Small intestine (tissue), 16 donors: ENCODE measurements at places on chromosomes 13 and 19. TPM values are rescaled to one million over a fixed set of nuclear protein-coding genes. Genes with fewer than 3 reads are reported as not detected.
A peak's percentile ranks its signal among the peaks of the same experiment; 100 is the strongest.

The MISP3 gene
- polyA plus RNA-seq: 13.8 TPM

The TMEM190 gene
- polyA plus RNA-seq: 0.30 TPM

DNA sequence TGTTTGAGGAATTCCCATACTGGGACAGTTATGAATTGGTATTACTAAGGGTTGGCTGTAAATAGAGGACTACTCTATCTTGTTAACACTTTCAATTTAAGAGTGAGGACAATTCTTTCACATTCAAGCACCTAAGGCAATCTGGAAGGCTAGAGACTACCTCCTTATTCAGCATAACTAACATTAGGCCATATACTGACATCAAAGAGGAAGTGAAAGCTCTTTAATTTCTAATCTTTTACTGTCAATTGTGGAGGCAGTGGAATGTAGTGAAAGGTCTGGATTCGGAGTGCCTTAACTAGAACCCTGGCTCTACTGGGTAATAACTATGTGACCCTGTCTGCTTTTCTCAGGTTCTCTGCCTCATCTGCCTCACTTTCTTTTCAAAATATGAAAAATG, 134.0 kb downstream of the UFM1 start:
- no peak for DNase-seq
- H3K27me3 ChIP-seq: no peaks in the 10 kb centered on the region
- H3K4me3 ChIP-seq: no peak overlapping the region
- H3K27ac ChIP-seq: no peak overlapping the region

The ZNF540 gene
- polyA plus RNA-seq: 1.1 TPM

The NEK5 gene
- not detected for polyA plus RNA-seq

GRCh38 chr13:99312493-99312883, 5.3 kb upstream of the GPR183 start:
- peaks cover 2% of the 10 kb centered on the region for H3K4me1 ChIP-seq
- no peaks in the 10 kb centered on the region for H3K27me3 ChIP-seq
- no peaks in the 10 kb centered on the region for H3K36me3 ChIP-seq
- DNase-seq: no peak
- H3K4me3 ChIP-seq: no peak overlapping the region

DNA sequence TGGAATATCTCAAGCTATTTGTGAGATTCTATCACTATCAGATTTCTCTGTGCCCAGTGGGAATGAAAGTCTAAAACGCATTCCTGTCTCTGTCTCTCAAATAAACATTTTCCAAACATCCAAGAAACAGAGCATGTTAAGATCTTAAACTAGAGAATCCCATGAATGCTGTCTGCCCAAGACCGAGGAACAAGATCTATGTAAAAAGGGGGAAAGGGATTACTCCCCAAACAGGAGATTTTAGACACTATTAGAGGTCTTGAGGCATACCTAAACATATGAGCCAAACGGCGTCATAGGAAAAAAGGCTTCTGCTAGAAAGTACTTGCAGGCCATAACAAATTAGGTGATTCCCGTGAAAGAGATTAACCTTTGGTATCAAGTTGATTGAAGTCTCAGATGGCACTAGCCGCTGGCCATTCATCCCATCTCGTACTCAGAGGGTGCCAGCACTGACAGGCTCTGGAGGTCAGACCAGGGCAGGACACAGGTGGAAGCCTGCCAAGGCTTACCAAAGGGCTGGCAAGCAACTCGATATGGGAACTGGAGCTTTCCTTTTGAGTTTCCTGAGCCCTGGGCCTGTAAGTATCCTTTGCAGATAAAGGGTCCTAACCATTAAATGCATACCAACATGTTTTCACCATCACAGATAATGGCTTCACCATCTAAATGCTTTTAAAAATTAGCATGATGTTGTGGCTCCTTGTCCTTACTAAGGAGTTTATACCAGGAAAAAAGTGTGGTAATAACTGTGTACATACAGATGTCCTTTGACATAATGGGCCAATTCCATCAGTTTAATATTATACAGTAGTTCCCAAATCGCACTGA, 225.2 kb downstream of the FOXO1 start:
- peaks cover 3% of the 10 kb centered on the region for H3K27me3 ChIP-seq
- H3K4me3 ChIP-seq: no peak overlapping the region
- peaks cover 5% of the 10 kb centered on the region for H3K4me1 ChIP-seq
- H3K27ac ChIP-seq: peak overlapping the region; percentile 39

The TUBA3C gene
- polyA plus RNA-seq: not detected
